ENCODE measurements at places on chromosomes 3 and 15.

DNA sequence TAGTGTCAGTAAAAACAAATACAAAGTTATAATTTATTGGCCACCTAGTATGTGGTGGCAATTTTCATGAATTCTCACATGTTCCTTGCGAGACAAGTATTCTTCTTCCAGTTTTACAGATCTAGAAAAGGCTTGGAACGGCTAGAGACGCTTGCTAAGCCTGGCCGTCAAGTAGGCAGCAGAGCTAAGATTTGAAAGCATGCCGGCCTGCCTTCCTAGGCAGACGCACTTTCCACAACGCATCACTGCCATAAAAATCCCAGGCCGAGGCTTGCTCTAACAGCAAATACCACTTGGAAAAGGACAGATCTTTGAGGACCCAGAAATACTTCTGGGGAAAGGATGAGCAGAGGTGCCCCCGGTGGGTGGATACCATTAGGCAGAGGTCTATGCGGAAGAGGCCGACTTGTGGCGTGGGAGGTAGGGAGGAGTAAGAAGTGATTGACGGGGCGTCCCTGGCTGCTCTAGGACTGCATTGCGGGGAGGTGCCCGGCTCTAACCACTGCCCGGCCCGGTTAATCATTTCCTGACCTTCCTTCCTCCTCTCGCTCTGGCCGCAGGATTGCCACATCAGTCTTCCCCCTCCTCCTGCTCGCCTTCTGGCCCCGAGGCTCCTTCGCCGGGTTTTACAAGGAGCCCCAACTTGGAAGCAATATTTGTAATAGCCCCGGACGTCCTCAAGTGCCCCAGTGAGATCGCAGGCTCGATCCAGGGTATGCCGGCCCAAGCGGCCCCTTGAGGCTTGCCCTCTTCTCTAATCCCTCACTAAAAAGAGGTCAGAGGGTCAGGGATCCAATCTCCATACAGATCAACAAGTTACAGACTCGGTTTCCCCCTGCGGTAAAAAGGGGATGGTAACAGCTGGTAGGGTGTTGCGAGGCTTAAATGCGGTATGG lies 1.3 kb upstream of the USP3 start:
- DNase-seq, result no peak

DNA sequence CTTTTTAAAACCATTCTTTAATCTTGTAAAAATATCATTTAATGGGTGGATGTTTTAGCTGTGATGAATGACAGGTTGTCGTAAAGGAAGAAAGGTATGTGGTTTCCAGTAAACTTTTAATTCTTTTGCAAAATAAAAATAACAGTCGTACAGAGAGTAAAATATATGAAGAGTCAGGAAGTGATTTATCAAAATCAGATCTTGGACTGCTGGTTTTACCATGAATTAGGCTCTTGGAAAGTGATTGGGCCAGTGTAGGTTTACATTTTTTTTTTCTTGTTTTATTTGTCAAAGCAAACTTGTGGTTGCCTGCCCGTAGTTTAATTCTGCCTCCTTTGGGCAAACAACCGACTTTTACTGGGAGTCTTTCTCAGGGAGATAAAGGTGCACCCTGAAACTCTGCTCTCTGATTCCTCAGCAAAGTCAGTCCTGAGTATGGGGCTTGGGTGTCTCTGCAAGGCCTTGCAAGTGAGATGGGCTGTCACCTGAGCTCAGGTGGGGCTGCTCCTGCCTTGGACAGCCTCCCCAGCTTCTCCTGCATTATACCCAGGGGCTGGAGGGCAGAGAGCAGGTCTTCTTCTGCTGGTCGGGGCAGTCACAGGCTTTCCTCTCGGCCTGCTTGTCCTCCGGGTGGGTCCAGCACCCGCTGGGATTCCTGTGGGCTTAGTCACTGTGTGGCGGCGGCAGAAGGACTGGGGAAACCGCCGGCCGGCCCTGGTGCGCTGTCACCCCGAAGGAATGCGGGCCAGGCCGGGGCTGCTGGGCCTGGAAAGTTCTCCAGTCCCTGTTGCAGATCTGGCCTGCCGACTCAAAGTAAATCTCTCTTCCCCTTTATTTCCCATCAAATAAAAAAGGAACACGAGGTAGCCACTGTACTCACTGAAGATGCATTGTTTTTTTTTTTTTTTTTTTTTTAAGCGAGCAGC lies 79.0 kb downstream of the IGF1R start:
- DNase-seq, result no peak

DNA sequence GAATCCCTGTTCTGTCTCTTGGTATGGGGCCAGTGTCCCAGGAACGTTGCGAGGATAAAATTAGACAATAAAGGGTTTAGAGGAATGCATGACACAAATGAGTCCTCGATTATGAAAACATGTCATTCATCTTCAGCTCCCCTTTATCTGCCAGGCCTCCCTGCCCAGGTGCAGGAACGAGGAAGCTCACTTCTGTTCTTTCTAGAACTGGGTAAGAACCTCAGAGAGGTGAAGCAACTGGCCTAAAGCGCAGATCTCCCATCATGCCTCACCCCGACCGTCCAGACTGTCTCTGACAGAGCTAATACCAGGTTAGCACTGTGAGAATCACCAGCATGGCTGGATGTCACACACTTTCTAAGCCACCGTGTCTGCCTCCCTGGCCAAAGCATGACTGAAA lies 1.5 kb upstream of the ITIH1 start:
- no peak for DNase-seq

DNA sequence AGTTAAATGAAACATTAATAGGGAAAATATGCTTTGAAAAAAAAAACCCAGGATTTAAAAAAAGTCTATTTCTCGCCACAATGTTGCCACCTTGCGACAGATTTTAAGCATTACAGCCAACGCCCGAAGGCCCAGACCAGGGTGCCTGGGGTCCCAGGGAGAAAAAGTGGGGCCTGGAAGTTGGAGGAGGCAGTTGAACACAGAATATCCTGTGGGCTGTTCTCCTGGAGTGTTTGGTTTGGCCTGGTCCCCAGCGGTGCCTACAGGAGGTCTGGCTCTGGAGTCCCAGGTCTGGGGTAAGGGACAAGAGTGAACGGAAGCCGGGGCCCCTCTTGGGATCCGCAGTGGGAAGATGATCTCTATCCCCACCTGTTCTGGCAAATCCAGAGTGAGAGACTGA lies 3.4 kb downstream of the RNU6-1 start:
- no peak for DNase-seq

DNA sequence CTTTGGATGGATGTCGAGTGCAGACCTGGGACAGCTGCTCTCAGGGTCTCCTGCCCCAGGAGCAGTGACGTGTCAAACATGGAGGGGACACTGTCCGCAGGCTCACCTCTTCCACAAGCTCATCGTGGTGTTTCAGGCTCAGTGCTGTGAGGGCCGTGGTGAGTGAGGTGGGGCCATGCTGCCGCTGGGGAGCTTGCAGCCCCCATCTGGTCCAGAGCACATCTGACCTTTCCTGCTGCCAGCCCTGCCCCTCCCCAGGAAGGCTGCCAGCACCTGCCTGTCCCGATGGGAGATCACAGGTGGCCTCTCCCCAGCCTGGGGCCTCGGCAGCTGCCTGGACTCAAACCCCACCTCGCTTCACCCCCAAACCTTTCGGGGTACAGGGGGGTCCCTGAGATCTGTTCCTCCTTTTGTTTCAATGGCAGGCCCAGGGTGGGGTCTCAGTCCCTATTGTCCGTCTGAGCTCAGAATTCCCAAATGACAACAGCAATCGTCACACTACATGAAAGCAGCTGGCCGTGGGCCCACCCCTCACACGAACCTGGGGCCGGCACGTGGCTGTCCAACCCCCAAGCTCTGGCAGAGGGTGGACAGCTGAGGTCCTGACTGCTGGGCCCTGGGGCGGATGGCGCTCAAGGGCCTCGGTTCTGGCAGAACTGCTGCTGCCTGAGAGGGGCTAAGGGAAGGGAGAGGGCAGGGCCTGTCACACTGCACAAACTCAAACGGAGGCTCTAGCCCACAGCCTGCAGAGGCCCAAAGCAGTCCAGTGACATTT lies 65.0 kb upstream of the RPL32 start:
- no peak for DNase-seq

GRCh38 chr3:10017636-10018292 lies 8.5 kb upstream of the FANCD2 start:
- DNase-seq, result no peak

DNA sequence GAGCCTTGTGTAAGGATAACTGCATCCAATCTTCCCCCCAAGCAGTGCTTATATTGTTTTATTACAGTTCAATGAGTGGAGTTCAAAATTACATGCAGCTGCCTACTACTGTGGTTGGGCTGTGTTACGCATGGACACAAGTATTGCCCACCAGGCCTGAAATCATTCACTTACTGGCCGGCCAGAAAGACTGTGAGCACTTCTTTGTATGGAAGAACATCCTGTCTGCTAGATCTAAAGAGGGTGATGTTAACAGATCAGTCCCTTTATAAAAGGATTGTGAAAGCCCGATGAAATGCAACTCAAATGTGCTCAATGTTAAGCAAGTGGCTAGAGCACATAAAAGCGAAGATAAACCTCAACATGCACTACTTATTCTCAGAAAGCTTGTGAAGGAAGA lies 132.5 kb downstream of the FOXP1 start:
- DNase-seq, result no peak

- DNase-seq, result no peak
Observed at GRCh38 chr3:29092348-29092747, 188.5 kb upstream of the RBMS3 start.

GRCh38 chr3:64030741-64031140 lies 7.4 kb upstream of the PSMD6 start:
- DNase-seq, result no peak

DNA sequence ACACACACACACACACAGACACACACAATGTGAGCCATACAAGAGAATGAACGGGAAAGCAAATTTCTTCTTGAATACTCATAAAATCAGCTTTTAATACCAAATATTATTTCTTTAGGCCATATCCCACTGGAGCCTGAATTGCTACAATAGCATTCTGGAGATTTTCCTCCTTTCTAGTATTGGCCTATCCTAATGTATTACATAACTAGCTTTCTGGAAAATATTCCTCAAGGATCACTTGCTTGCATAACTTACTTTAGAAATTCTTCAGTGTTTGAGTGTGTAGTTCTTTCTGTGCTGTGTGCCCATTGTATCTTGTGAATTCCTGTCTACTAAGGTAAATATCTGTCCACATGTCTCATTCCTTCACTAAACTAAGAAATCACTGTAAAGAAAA lies 351.0 kb upstream of the MCTP2 start:
- no peak for DNase-seq

DNA sequence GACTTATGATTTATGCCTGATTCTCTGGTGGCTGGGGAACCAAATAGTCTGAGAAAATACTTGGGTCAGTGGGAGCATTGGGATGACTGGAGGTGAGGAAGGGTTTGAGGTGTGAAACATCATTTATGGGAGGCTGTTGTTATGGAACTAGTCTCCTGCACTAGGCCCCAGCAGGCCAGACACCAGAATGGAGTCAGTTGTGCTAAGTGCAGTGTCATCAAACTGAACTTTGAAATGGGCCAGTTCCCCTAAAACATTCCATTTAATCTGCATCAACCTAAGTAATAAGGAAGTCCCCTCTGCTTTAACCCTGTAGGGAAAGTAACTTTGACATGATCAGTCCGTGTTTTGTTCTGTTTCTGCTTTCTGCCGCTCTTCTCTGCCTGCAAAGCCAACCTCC lies 44.9 kb upstream of the KLHL25 start:
- no peak for DNase-seq

- no peak for DNase-seq
Observed at GRCh38 chr15:40028853-40029252, 10.1 kb downstream of the SRP14 start.

- DNase-seq, result no peak
Observed at GRCh38 chr3:191455257-191455952, 5.6 kb upstream of the PYDC2 start.

GRCh38 chr3:179068779-179069530 lies 2.7 kb downstream of the ZMAT3 start:
- DNase-seq, result no peak

GRCh38 chr3:172213200-172213599 lies 173.8 kb downstream of the FNDC3B start:
- no peak for DNase-seq

DNA sequence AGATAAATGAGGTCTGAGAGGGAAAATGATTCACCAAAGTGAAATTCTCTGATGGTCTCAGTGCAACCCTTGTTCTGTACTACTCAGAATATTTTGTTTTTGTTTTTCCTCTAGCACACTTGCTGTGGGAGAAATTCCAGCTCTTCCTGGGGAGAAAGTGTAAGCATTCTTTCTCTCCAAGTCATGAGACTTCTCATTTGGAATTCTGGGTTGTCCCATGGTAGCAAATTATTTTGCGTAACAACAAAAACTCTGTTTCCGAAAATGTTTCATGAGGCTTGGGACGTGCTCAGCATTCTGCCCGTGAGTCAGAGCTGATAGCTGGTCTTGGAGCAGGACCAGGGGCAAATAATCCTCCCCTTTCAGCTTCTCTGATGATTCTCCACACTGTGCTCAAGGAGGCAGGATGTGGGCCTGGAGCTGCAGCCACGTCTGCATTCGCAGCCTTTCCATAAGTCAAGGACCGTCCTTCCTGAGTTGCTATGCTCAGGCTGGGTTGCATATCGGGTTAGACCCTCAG lies 70.3 kb downstream of the SENP2 start:
- no peak for DNase-seq

DNA sequence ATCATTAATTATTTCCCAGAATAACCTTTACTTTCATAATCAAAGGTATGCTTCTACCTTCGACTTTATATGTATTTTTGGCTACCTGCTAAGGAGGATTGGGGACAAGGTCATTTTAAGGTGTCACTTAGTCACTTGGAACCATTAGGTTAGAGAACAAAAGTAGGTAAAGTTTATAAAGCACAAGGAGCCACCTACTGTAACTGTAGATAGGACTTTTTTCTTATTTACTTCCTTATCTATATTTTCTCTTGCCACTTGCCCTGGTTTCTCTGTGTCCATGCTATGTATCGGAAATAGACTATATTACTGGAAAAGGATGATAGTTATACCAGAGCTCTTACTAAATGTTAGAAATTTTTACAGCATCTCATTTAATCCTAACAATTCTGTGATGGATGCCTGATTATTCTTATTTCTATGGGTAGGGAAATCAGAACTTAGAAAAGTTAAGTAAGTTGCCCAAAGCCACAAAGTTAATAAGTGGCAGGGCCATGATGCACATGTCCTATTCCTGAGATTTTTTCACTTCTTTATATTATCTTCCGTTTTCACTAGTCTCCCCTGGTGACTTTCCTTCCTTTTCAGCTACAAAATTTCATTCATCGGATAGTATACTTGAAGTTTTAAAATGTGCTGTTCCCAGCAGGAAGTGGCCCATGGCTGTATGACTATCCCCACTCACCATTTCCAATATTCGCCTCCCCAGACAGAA lies 132.5 kb downstream of the CMSS1 start:
- no peak for DNase-seq

DNA sequence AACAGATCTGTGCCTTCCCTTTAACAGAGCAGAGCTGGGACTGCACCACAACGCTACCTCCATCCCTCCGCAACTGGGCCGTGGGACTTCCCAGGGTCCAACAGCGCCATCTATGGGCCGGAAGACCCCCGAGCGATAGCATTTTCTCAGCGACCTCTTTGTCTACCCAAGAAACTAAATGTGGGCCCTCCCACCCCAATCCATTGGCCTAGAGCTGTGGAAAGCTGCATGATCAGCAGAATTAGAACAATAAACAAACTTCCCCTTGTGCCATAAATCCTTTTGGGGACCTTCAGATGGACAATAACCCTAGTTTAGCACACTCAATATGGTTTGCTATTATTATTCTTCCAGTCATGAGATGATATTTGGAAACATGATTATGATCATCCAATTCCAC lies 74.8 kb upstream of the NTRK3 start:
- no peak for DNase-seq

Data from cortex of kidney (tissue), 1 donor.